ENCODE measurements at places on chromosomes 6 and 20.

DNA sequence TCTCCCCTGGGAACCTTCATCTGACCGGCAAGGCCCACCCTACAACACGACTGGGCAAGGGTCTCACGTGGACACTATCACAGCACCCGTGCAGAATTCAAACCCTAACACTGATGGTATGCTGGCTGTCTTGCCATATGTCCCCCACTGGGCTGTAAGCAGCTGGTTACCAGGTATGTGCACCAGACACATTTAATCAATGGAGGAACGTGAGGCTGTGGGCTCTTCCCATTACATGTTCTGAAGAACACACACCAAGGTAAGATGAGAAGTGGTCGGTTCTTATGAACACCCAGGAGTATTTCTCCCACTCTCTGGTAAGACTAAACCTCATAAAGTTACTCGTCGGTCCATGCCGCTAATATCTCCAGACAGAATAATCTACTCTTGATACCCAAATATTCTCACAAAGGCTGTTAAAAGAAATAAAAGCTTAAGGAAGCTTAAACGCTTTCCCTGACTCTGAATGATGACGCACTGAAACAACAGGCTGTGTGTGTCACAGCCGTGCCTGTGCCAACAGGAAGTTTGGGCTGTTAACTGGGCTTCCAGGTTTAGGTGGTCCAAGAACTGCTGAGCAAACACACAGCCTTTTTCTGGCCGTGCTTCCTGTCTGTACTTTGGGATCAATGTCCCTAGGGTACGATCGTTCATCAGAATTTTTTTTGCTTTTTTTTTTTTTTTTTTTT lies 75.3 kb downstream of the SLC23A2 start:
- DNase-seq = peak; percentile 15

GRCh38 chr6:112305795-112306564 lies 41.1 kb upstream of the RFPL4B start:
- DNase-seq = no peak

DNA sequence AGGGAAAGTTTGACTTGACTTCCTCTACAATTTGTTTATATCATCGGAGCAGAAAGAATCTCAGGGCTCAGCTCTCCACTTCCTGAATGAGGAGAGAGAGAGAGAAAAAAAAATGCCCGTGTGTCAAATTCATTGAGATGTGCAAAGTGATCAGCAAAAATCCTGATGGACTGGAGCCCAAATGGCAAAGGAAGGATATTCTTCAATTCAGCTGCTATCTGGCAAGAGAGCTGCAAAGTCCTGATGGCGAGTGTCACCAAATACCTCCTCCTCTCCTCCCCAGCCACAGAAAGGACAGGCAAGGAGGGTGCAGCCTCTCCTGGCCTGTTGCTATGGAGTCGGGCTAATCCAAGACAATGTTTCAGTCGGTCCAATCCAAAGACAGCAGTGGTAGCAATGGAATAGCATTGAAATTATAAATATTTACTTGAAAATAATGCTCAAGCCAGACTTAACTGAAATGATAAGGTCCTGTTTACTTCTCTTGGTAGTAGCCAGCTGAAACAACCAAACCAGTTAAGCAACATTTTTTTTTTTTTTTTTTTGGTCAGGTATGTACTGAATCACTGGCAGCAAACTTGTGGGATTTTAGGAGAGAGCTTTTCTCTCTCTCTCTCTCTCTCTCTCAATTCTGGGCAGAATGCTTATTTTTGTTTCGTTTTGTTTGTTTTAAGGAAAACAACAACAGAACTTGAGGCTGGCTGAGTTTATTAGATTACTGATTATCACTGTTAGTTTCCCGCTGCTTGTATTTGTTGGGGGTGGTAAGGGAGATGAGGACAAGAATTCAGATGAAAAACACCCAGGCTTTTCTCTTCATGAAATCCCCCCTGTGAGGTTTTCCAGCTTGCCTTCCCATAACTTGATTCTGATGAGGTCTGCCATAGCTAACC lies 204.2 kb downstream of the BCAS1 start:
- no peak for DNase-seq

- DNase-seq = no peak
Measured at GRCh38 chr6:170147832-170148708, 142.8 kb downstream of the DLL1 start.

- DNase-seq = peak; percentile 28
Measured at GRCh38 chr20:20083807-20084206, 31.5 kb downstream of the CFAP61 start.

DNA sequence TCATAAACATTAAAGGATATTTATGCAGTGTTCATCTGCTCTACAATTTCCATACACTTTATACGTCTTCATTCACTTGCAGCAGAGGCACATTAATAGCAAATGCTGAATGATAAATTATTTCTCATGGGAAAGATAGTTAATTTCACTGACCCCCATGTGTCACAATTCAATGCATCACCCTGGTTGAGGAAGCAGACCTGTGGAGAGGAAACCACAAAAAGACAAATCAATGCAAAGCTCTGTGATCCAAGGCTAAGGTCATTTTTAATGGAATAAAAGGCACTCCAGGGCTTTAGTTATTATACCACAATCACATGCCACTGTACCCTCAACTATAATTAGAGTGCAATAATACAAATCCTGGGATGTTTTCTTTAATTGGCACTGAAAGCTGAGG lies 40.3 kb upstream of the TENT5A start:
- no peak for DNase-seq

GRCh38 chr6:101544286-101544685 lies 150.8 kb downstream of the GRIK2 start:
- DNase-seq = no peak

DNA sequence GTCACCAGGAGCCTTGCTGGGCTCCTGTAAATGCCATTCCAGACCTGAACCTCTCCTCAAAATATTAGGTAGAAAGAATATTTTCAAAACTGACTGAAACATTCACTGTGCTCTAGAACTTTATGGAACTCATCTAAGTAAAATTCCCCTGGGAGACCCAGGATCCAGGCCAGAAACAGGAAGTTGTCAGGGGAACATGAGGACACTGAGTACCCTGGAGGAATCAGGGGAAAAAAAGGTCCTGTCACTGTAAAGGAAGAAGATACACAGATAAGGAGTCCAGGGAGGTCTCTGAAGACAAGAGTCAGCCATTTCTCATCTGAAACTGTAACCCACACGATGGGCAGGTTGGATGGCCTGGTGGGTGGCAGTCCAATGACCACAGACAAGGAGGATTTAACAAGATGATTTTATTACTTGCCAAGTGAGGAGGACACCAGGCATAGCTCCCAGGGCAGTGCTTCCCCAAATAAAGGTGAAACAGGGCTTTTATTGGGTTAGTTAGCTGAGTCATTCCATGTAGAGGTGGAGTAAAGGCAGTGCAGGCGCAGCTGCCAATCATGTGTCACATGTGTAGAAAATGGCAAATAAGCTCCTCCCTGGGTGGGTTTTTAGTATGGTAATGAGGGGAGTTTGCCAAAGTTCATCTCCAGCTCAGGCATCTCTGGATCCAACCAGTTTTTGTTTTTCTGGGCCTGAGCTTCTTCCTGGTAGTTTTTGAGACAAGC lies 138.5 kb downstream of the RCAN2 start:
- no peak for DNase-seq

DNA sequence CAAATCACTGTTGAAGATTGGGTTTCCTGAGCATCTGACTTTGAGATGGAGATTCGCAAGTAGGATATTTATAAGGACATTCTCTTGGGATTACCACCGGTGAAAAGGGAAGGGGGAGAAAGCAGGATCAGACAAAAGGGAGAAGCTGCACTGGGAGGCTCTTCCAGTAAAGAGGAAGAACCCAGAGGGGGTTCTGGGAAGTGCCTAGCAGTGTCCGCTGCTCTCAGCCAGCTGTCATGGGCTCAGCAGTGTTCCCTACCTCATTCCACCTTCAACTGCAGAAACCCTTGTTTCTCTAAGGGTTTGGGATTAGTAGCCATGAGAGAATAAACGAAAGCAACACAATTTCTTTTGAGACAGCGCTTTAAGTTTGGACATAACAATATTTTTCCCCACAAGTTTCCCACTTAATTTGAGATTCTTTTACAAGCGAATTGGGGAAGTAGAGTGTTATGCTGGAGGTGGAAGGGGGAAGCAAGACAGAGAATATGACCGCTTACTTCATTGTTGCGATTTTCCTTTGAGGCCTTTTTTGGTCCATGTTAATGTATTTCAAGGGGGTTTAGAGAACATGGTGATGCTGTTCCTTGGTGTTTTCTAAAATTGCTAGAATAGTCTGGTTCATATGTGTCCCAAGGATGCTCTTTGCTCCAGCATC lies 154.5 kb upstream of the SCGN start:
- no peak for DNase-seq

Data from NCI-H1092 (cell line).